ENCODE measurements at places on chromosomes 3 and 15. TPM values are rescaled to one million over a fixed set of nuclear protein-coding genes. Genes with fewer than 3 reads are reported as not detected.

SLC9A9 gene
- 66.3 TPM for total RNA-seq

SLCO2A1 gene
- 27.2 TPM for total RNA-seq

THAP10 gene
- 3.1 TPM for total RNA-seq

DNA sequence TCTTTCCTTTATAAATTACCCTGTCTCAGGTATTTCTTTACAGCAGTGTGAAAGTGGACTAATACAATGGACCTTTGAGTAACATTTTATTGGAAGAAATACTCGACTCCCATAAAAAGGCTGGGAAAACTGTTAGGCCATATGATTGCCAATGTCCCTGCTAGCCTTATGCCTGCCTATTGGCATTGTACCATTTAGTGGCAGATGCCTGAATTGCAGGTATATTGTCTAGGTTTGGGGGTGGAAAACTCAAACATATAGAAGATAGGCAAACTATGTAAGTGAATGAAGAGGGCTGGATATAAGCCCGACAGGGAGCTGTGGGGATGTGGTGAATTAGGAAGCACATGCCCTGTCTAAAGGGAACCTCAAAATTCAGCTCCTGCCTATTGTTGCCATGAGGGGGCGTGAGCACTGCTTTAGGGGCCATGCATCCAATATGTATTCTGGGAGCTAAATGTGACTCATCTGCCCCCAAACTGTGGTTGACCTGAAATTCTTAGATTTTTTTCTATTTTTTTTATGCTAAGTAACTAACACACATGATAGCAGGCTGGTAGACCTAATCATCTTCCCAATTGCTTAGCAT lies 65.2 kb upstream of the TRA2B start:
- no peak for DNase-seq

GRCh38 chr3:175869404-175869803 lies 1010.3 kb downstream of the NAALADL2 start:
- DNase-seq = no peak

SPATA12 gene
- not detected for total RNA-seq

DNA sequence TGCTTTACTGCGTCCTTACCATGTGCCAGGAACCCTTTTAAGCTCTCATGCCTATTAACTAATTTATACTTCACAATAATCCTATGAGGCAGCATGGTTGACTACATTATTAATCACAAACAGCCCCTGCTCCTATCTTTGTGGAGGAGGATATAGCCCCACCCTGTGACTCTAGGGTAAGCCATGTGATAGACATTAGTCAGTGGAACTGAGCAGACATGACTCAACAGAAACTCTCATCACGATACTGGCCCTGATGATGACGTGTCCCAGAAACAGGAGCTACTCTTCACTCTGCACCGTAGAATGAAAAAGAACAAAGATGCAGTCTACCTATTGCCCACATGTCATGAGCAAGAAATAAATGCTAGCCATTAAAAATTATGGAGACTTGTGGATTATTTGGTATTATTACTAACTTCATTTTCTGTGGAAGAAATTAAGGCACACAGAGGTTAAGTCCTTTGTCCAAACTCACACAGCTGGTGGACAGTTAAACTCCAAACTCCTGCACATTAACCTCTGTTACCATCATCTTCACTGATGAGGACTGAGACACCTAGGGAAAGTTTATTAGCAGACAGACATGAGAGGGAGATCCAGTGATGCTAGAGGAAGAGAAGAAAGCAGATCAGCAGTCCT lies 51.2 kb downstream of the CFAP20DC start:
- DNase-seq = no peak

GRCh38 chr15:88992216-88992615 lies 79.0 kb upstream of the MFGE8 start:
- DNase-seq = no peak

DNA sequence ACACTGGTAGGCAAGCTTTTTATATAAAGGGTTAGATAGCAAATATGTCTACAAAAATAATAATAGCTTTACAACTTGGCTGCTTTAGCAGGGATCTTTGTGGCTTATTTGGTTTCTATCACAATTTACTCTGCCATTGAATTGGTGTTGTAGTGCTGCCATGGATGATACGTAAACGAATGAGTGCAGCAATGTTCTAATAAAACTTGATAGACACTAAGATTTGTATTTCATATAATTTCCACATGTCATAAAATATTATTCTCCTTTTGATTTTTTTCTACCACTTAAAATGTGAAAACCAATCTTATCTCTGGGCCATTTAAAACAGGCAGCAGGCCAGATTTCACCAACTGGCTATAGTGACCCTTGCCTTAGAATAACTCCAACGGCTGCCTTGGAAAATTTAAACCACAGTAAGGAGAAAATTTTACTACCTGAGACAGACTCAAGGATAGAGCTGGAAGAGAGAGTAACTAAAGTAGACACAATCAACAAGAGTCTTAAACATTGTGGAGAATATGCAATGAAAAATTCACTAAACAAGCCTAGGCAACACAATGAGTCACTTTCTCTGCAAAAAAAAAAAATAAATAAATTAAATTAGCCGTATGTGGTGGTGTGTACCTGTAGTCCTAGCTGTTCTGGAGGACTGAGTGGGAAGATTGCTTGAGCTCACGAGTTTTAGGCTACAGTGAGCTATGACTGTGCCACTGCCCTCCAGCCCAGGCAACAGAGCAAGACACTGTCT lies 8.1 kb downstream of the NPHP3 start:
- DNase-seq = no peak

GRCh38 chr3:152825566-152825965 lies 9.4 kb upstream of the P2RY1 start:
- peak; percentile 62 for DNase-seq

DNA sequence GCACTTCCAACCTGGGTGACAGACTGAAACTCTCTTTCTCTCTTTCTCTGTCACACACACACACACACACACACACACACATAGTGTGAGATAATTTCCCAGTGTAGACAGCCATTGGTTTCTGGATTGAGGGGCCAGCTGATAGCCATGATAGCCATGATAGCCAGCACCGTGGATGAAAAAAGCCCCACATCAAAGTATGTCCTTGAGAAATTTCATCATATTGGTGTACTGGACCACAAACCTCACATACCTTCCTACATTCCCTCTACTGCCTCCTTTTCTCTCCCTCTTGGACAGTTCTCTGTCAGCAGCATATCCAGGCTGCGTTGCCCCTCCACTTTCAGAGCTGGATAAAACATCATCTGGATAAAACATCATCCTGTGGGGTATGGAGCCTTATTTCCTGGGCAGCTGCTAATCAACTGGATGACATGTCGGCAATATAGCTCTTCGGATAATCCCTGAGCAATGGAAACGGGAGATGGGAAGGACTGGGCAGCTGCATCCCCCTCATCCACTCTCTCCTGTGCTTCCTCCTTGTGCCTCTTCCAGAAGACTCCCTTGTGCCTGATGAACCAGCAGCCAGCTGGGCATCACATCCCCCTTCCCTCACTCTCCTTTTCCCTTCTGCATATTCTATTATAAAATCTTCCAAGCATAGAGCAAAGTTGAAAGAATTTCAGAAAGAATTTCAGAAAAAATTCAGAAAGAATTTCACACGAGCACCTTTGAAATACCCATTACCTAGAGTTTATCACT lies 39.3 kb downstream of the GRK7 start:
- no peak for DNase-seq

GRCh38 chr3:29317659-29318173 lies 36.8 kb downstream of the RBMS3 start:
- no peak for DNase-seq

INSYN1 gene
- total RNA-seq = 5.6 TPM

FILIP1L gene
- total RNA-seq = 27.6 TPM

CD276 gene
- 39.5 TPM for total RNA-seq

DNA sequence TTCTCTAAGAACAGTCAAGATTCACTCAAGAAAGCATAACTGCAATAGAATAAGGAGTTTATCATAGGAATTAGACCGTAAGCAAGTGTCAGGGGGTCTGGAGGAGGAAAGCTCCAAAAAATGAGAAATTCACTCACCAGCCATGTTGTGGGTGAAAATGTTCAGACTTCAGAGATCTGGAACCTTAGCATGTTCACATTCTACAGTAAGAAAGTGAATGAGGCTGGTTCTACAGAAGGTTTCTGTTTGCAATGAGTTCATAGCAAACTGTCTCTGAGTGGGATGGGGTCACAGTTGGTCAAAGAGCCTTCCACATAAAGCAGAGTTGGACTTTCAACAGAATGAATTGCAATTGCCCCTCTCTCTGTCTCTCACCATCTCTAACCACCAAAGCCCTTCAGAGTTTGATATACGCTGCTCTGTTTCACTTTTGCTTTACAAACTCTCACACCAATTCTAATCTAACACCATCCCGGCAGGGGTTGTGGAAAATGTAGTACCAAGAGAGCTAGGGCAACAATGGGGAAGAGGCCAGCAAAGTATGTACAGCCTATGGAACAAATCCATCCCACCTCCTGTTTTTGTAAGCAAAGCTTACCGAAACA lies 581.8 kb upstream of the UBE2E2 start:
- DNase-seq = no peak

Data from lung (tissue), 17 donors.